ENCODE measurements at places on chromosomes 3 and 15.

DNA sequence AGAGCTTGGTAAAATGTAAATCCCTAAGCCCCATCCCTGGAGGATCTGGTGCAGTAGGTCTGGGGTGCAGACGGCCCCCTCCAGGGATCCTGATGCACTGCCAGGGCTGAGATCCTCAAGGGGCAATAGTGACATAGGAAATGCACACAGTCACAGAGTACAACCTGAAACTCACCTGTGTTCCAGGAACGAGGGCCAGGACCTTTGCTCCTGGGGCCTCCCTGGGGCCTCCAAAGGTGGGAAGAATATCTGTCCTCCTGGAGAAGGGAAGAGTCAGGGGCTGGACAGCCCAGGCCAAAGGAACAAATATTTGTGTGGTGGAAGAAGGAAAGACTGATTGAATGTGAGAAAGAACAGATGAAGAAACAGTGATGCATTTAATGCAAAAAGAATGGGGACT lies 9.5 kb downstream of the SSUH2 start:
- DNase-seq = no peak

DNA sequence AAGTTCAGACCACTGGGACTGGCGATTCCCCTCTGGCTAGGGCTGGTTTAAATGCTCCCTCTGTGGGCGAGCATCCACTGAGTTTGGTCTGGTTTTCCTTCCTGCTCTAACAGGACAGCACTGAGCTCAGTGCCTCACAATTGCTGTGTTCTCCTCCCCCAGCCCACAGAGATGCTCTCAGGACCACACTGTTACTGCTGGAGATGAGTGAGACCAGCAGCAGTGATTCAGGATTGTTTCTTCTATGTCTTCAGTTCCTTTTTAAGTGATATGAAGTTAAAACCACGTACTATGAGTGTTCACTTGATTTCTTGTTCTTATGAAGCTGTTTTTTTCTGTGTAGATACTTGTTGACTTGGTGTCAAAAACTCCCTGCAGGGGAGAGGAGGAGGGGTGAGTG lies 180.4 kb upstream of the COL8A1 start:
- no peak for DNase-seq

DNA sequence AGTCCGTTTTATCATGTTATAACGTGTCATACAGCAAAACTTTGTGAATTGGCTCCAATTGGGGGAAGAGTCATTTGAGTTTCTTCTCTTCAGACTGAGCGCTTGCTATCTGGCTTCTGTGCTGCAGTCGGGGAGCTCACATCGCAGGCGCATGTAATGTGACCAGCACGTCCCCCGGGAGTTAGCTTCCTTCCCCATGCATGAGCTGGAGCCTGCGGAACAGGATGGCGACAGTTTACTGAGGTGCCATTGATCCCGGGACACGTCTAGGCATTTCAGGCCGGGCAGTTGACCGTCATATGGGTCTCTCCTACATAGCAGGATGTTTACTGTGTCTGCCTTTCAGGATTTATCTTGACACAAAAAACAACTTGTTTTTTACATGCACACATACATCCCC lies 44.8 kb downstream of the CMTM8 start:
- DNase-seq = no peak

GRCh38 chr3:87218560-87218959 lies 8.5 kb upstream of the CHMP2B start:
- no peak for DNase-seq

DNA sequence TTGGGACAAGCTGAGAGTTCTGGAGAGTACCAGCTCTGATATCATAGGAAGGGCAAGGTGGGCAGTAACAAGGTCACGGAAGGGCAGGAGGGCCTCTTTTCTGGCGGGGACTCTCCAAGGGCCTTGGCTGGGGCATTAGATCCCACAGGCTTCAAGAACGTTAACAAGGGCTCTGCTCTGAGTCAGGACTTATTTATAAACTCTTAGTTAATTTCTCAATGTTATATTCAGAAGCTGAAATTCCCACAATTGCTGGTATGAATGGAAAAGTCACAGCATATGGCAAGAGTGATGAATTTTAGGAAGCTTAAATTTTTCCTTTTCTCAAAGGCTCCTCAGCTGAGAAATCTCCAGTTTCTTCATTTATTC lies 320.2 kb upstream of the TBC1D5 start:
- DNase-seq = no peak

DNA sequence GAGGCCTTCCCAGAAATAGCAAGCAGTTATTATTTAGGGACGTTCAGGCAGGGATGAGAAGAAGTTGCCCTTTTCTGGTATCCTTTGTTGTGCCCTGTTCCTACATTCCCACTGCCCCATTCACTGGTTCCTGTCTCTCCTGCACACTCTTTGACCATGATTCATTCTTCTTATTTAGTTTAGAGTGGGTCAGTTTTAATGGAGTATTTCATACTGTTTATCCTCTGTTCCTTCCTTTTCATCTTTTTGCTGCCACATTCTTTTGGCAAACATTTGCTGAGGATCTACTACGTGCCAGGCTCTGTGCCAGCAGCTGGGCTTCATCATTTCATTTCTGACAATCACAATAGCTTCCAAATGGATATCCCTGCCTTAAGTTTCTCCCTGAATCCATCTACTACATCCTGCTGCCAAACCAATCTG lies 11.8 kb upstream of the EID1 start:
- DNase-seq = no peak

DNA sequence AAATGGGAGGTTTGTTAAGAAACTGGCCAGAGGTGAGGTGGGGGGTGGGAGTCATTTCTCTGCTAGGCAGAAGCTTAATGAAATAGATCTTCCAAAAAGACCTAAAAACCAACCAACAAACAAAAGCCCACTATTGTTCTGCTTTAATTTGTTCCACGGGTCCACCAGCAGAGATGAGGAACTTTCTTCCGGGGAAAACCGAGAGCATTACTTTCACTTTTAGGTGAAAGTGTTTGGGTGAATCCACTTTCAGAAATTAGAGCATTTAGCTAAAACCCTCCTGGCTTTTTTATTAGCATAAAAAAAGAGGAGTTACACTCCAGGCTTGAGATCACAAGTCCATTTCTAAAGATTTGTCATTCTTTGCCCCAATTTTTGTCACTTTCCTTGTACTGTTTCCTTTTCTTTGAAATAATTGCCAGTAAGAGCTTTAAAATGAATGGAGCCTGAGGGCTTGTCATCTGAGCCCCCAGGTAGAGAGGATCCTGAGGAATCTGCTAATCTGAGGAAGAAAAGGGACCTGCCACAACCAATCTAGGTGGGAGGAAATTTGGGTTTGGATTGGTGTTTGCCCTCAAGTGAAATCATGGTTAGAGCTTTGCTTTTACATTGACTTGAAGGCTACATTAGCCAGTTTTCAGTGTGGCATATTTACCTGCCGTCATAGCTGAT lies 667.6 kb downstream of the NAALADL2 start:
- no peak for DNase-seq

- no peak for DNase-seq
Observed at GRCh38 chr3:140344082-140344454, 333.8 kb upstream of the TRIM42 start.

GRCh38 chr3:13426591-13426990 lies 6.5 kb upstream of the NUP210 start:
- no peak for DNase-seq

DNA sequence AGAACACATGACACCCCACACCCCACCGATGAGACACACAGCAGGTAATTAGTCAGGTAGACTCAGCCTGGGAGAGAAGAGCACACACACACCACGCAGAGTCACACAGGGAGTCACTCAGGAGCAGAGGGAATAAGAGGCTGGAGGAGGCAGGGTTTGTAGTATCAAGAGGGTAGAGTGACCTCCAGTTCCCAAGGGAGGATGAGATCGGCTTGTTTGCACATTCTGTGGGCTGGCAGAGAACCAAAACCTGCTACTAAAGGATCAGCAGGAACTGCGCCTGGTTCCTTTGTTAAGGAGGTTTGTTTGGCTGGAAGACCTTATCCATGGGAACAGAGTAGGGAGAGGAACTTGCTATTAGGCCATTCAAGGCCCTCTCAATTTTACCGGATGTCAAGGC lies 281.4 kb upstream of the SLCO3A1 start:
- no peak for DNase-seq

GRCh38 chr3:193932576-193932975 lies 203.4 kb upstream of the HES1 start:
- no peak for DNase-seq

DNA sequence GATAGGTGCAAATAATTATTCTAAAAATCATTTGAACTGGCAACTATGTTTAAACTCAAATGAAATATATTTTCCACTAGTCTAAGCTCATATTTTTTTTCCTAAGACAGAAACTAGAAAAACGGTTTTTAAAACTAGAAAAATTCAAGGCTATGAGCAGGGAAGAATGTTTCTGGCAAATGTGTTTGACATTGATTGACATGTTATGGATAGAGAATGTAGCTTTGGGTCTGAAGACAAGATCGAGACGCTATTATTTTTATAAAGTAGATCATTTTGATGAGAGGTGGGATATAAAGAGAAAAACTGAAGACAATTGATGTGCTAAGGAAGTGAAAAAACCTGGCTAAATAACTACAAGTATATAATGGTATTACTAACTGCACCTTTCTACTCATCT lies 415.2 kb downstream of the GABRB3 start:
- DNase-seq = no peak

- DNase-seq = no peak
Observed at GRCh38 chr3:59632760-59633573, 583.1 kb upstream of the CFAP20DC start.

DNA sequence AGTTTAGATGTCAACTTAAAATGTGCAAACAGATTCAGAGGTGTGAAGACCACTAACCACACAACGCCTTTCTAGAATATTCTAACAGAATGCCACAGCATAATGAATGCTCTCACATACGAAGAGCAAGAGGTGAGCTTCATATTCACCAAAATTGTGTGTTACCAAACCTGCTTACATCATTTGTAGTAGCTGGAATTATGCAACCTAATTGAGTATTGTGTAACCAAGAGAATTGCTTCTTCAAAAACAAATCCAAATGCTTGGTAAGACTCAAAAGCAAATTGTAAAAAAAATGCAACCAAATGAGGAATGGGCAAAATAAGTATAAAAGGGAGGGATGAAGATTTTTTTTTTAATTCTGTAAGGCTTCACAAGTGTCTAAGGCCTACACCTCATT lies 160.7 kb downstream of the TAFA4 start:
- no peak for DNase-seq
